ENCODE measurements at places on chromosomes 13 and 19.

DNA sequence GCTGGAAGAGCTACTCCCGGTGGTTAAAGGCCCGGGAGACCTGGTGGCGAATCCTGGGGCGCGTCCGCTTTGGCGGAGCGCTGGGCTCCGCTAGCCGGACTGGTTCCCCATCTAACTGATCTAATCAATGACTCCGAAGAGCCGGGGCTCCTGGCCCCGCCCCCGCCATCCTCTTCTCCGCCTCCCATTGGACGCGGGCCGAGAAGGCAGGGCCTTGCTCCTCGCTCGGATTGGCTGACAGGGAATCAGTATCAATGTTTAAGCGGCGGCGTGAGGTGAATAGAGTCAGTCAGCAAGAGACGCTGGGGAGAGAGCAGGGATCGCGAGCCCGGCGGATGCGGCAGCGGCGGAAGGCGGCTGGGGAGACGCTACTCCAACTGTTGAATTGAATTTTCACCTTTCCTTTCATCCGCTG is 1.7 kb upstream of the PCDH17 start:
- peak; percentile 96 for DNase-seq

- no peak for DNase-seq
Measured at GRCh38 chr19:30667227-30667626, 295.0 kb downstream of the ZNF536 start.

DNA sequence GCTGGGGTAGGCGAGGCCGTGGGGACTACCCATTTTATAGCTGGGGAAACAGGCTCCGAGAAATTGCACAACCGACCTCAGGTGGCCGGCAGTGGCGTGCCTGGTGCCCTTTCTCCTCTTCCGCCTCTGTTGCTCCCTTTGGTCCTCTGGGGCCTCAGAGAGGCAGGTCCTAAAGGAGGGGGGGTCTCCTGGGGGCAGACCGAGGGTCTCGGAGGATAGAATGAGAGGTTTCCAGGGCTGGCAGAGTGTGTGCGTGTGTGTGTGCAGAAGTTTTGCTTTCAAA is 11.3 kb downstream of the STX10 start:
- no peak for DNase-seq

GRCh38 chr13:99289271-99289670 is 17.9 kb downstream of the GPR183 start:
- DNase-seq: no peak

DNA sequence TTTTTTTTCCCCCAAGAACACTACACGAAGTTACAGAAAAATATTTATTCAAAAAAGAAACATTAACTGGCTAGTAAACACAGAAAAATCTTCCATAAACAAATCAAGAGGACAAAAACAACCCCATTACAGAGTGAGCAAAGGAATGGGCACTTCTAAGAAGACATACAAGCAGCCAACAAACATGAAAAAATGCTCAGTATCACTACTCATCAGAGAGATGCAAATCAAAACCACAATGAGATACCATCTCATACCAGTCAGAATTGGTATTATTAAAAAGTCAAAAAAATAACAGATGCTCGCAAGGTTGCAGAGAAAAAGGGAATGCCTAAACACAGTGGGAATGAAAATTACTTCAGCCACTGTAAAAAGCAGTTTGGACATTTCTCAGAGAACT is 131.7 kb downstream of the UGGT2 start:
- DNase-seq: no peak

- DNase-seq: no peak
Measured at GRCh38 chr13:98264877-98265276, 87.8 kb upstream of the RNF113B start.

GRCh38 chr19:21604951-21605476 is 99.6 kb downstream of the ZNF429 start:
- peak; percentile 53 for DNase-seq

GRCh38 chr19:54459282-54460229 is 4.0 kb downstream of the LENG9 start:
- DNase-seq: no peak

DNA sequence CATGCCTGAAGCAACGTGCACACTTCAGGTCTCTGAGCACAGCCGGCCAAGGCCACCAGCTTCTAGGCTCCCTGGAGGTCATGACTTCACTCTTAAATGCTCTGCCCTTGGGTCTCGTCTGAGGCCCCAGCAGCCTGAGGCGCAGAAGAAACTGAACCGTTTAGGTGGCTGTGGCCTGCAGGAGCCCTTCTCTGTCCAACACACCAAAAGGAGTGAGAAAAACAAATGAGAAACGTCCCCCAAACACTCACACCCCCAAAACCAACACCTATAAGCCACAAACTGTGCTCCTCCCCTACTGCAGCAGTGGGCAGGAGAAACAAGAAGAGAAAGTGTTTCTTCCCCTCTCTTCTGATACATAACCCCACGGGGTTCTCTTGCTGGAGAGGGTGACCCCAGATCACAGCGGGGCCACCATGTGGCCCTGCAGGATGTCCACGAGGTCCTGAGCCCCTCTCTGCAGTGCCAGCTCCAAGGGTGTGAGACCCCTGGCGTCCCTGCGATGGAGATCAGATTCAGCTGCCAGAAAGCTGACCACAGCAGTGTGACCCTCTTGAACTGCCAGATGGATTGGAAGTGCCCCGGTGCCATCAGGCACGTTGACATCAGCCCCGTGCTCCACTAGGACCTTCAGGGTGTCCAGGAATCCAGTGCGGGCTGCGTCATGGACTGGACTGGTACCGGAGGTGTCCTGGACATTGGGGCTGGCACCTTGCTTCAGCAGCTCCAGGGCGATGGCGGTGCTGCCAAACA is 1.0 kb upstream of the KRI1 start:
- DNase-seq: no peak

GRCh38 chr13:48801255-48801654 is 147.5 kb downstream of the CYSLTR2 start:
- no peak for DNase-seq

- DNase-seq: no peak
Measured at GRCh38 chr19:47756953-47757608, 11.7 kb downstream of the NOP53 start.

DNA sequence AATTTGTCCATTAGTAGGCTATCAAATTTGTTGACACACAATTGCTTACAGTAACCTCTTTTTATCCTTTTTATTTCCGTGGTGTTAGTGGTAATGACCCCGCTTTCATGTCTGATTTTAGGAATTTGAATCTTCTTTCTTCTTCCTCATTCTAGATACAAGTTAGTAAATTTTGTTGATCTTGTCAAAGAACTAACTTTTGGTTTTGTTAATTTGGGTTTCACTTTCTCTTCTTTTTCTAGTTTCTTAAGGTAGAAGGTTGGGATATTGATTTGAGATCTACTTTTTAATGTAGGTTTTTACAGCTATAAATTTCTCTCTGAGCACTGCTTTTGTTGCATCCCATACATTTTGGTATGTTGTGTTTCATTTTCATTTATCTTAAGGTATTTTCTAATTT is 53.3 kb upstream of the SLC7A1 start:
- DNase-seq: no peak

DNA sequence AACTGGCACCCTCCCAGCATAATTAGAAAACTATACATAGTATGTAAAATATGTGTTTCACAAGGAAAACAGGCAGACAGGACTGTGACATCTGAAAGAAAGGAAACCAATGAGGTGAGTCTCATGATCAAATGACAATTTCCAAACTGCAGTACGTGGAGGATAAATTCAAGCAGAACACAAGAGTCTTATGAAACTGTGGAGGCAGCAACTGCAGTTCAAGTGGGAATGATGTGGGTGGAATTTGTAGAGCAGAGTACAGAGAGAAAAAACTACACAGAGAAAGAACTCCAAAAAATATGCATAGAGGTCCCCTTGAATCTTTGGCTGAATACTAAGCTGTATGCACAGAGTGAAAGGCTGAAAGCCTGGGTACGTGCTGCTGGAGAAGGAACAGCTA is 9.7 kb downstream of the SIGLEC6 start:
- DNase-seq: no peak

DNA sequence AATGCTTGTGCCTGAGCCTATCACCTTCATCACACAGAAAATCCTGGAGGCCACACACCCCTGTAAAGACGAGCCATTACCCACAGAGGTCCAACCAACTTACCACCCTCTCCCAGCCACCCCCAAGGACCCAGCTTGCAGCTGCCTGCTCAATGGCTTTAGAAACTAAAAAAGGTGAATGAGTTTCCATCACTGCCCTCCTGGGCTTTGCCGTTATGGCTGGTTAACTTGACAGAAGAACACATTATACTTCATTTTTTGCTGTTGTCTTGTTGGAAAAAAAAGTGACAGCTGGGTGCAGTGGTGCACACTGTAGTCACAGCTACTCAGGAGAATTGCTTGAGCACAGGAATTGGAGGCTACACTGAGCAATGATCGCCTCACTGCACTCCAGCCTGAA is 17.4 kb upstream of the FEM1A start:
- no peak for DNase-seq

DNA sequence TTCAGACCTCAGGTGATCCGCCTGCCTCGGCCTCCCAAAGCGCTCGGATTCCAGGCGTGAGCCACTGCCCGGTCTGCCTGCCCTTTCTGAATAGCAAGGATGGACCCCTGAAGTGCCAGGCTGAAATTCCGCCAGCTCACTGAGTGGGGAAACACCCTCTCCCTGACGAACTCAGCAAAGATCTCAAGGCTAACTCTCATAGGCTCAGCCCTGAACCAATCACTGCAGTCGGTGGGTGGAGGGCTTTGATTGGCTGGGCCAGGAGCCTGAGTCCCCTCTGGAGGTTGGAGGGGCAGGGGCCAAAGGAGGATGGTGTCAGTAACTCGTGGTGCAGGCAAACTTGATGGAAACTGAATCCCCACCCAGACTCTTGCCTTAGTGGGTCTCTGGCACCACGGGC is 11.2 kb upstream of the COMP start:
- no peak for DNase-seq

DNA sequence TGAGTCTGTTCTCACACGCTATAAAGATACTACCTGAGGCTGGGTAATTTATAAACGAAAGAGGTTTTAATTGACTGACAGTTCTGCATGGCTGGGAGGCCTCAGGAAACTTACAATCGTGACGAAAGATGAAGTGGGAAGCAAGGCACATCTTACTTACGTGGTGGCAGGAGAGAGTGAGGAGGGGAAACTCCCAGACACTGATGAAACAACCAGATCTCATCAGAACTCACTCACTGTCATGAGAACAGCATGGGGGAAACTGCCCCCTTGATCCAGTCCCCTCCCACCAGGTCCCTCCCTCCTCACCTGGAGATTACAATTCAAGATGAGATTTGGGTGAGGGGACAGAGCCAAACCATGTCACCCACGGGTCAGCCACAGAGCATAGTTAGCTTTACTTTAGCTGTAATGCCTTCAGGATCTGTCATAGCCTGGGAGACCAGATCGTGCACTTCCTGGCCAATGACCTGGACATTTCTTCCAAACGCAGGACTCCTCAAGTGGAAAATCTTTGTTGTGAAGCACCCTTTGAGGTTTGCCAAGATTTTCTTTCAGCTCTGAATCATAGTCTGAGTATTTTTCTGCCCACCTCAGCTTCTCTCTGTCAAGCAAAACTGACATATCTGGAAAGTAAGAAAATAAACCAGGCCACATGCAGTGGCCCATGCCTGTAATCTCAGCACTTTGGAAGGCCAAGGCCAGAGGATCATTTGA is 25.2 kb upstream of the HIF3A start:
- no peak for DNase-seq

GRCh38 chr13:113090415-113090770 is 15.2 kb upstream of the F7 start:
- DNase-seq: no peak

- DNase-seq: no peak
Measured at GRCh38 chr19:45630463-45630862, 8.7 kb downstream of the EML2 start.

GRCh38 chr13:56670563-56670962 is 470.2 kb upstream of the PRR20A start:
- no peak for DNase-seq

GRCh38 chr13:45370922-45371406 is 30.0 kb upstream of the TPT1 start:
- peak; percentile 86 for DNase-seq

DNA sequence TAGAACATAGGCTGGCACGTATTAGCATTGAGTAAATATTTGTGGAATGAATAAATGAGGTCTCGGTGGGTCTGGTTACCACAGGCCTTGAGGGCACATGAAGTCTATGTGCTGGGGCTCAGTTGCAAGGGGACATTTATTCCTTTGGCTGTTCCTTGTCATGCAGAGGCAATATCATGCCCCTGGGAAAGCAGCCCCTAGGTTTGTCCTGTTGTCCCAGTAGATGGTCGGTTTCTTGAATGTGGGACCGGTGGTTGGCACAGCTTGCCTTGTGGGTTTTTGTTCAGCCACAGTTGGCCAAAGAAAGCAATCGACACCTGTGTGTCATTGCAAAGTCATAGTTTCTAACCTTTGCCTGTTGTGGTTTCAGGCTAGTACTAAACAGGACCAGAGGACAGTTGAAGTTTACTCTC is 24.7 kb upstream of the GPR183 start:
- DNase-seq: no peak

- DNase-seq: no peak
Measured at GRCh38 chr19:10219678-10220077, 11.5 kb downstream of the S1PR2 start.

DNA sequence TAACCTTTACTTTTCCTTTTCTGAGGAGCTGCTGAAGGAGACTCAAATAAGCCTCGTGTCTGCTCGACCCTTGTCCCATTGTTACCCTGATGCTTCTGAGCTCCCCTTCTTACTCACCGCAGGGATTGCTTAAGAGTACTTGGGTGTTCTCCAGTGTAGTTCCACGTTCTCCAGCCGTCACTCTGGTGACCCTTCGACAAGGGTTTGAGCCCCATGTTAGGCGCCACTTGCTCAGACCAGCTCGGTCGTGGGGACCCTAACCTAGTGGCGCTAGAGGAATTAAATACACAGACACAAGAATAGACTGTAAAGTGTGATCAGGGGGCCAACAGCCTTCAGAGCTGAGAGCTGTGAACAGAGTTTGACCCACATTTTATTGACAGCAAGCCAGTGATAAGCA is 10.3 kb downstream of the ZNF480 start:
- DNase-seq: no peak

DNA sequence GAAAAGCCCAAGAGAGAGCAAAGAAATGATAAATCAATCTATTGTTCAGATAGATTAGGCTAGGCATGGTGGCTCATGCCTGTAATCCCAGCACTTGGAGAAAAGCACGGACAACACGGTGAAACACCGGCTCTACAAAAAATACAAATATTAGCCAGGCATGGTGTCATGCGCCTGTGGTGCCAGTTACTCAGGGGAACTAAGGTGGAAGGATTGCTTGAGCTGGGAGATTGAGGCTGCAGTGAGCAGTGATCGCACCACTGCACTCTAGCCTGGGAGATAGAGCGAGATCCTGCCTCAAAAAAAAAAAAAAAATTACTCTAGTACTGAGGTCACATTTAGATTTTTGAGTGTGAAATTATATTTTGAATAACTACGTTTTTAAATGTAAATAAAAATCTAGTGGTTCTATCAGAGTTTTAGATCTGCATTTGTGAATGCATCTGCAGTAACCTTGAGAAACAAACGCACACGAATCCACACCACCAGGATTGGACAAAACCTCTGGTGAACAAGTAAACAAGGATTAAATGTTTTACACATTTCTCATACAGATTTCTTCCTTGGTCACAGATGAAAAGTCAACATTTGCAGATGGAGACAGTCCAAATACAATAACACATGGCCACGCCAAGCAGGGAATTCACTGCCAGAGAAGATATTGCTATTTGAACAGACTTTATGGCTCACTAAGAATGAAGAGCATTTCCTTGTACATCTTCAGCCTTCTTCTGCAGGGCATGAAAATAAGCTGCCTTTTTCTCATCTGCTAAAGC is 917.6 kb downstream of the PCDH9 start:
- no peak for DNase-seq
